Anterior cingulate cortex (tissue), 58 donors: ENCODE measurements at places on chromosomes 11 and 22.

DNA sequence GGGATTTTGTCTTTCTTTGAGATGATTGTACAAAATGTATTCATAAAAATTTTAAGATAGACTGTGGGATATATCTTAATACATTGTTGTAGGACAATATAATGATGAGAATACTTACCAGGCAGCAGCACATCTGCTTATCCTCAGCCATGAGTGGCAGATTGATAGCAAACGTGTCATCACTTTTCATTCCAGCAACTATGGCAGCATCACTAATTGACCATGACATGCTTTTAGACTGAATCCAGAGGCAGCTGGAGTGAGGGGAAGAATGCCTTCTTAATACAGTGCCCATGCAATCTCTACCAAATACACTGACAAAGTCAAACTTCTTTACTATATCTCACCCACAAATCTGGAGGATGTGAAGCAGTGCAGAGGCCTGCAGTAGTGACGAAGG is 755.2 kb upstream of the RAG2 start:
- no peak for DNase-seq

GRCh38 chr11:59266491-59266890 is 53.8 kb upstream of the MPEG1 start:
- DNase-seq = no peak

- no peak for DNase-seq
Observed at GRCh38 chr11:115552151-115552772, 48.0 kb upstream of the CADM1 start.

GRCh38 chr11:75597636-75598035 is 35.6 kb downstream of the SERPINH1 start:
- no peak for DNase-seq

DNA sequence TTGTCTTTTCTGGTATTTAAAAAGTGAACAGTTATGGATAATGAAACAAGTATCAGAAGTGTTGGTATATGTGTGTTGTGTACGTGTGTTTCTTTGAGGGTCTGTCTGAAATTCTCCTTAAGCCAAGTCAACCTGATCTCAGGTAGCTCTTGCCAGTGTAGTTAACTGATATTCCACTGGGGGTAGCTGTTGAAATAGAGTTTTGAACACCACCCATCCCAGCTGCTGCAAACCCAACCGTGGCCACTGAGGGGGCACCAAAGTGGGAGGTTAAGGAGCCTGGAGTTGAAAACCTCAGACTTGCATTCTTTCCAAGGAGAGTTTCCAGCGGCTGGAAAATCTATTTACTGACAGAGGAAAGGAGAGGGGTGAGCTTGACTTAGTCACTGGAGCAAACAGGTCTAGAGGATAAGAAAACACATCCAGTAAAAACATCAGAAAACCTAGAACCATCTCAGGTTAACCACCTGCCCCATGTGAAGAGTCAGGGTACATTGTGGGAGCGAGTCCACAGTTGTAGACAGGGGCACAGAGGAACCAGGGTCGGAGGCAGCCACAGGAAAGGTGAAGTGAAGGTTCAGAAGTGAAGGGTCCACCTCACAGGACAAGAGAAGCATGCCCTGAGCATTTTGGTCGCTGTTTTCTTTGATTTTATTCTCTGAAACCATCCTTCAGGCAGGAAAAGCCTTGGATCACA is 8.8 kb upstream of the CUL5 start:
- DNase-seq = no peak

GRCh38 chr22:37253126-37253660 is 9.1 kb upstream of the RAC2 start:
- no peak for DNase-seq

- DNase-seq = no peak
Observed at GRCh38 chr11:133840479-133840941, 4.8 kb downstream of the SPATA19 start.

GRCh38 chr11:132032555-132032954 is 662.1 kb downstream of the NTM start:
- DNase-seq = no peak

DNA sequence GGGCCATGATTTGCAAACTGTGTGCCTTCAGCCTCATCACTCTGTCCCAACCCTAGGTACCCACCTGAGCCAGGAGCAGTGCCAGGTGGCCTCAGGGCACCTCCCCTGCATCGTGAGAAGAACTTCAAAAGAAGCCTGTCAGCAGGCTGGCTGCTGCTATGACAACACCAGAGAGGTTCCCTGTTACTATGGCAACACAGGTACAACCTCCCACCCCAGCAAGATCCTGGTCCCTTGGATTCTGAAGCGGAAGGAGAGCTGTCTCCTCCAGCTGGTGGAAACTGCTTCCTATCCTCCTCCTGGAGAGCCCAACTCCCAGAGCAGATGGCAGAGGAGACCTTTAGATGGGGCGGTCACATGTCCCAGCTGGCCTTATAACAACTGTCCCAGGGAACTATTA is 2.9 kb downstream of the ZP1 start:
- DNase-seq = no peak

- DNase-seq = peak; percentile 87
Observed at GRCh38 chr11:112881461-112881860, 79.8 kb upstream of the NCAM1 start.

DNA sequence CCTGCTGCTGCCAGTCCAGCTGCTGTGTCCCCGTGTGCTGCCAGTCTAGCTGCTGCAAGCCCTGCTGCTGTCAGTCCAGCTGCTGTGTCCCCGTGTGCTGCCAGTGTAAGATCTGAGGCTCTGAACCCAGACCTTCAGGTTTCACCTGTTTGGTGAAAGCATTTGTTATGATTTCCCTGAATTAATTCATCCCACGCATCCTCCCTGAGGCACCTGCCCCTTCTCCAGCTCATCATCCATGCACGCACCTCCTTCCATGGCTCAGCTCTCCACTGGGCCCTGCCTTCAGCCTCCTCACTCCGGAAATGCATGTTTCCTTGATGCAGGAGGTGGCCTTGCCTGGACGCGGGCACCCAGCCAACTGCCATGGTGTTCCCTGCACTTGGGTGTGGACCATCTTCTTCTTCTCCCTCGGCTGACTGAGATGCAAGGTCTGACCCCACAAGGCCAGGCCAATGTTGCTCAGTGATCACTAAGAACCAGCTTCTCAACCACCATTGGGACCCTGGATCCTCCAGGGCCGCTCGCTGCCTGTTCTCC is 788 bp downstream of the KRTAP5-10 start:
- no peak for DNase-seq

GRCh38 chr11:32561835-32562234 is 21.8 kb upstream of the EIF3M start:
- DNase-seq = no peak

- no peak for DNase-seq
Observed at GRCh38 chr11:39190751-39191150, 2268.7 kb downstream of the LRRC4C start.

DNA sequence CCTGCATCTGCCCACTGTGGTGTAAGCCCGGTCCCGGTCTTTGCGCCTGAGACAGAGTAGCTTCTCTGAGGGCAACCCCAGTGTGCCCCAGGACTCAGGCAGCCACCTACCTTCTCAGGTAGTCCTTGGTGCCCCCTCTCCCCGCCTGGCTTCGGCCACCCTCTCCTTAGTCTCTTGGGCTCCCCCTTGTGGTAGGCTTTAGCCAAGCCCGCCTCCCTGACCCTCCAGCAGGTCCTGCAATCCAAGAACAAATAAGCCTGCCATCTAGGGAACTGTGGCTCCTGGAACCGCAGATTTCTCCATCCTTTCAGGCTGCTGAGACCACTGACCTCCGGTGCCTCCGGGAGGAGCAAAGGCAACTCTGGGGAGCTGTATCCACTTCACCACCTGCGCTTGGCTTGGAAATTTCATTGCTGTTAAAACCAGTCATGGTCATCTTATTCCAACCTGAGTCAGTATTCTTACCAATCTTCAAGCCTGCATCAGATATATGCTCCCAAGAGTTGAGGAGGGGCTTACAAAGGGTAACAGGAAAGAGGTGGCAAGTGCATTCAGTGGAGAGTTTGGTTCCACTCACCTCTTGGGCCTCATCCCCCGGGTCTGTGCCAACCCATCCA is 52.8 kb upstream of the TENM4 start:
- no peak for DNase-seq

DNA sequence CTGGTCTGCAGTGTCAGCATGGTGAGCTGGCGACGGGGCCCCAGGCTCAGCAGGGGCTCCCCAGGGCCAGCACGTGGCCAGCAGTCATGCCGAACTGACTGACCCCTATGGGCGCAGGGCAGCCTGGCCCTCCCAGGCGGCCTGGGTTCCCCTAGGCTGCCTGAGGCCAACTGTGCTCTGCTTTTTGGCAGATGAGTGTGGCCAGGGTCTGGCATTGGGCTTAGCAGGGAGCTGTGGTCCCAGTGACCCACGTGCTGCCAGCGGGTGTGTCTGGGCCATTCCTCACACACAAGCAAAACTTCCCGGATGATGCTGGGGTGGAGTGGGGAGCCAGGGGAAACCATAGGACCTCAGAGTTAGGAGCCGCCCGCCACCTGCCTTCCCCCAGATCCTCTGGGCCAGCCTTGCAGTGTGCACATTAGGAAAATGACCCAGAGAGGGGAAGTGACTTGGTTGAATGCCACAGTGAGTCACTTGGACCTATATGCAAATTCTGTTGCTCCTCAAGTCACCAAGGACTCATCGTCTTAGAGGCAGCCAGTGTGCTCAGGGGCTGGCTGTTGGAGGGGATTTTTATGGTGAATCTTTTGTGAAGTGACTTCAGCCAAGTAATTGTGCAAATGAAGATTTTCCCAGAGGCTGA is 6.5 kb downstream of the ADORA2A start:
- DNase-seq = no peak

- DNase-seq = peak; percentile 56
Observed at GRCh38 chr11:118924591-118925585, 838 bp downstream of the BCL9L start.

GRCh38 chr11:123152951-123153350 is 42.1 kb downstream of the CLMP start:
- no peak for DNase-seq

DNA sequence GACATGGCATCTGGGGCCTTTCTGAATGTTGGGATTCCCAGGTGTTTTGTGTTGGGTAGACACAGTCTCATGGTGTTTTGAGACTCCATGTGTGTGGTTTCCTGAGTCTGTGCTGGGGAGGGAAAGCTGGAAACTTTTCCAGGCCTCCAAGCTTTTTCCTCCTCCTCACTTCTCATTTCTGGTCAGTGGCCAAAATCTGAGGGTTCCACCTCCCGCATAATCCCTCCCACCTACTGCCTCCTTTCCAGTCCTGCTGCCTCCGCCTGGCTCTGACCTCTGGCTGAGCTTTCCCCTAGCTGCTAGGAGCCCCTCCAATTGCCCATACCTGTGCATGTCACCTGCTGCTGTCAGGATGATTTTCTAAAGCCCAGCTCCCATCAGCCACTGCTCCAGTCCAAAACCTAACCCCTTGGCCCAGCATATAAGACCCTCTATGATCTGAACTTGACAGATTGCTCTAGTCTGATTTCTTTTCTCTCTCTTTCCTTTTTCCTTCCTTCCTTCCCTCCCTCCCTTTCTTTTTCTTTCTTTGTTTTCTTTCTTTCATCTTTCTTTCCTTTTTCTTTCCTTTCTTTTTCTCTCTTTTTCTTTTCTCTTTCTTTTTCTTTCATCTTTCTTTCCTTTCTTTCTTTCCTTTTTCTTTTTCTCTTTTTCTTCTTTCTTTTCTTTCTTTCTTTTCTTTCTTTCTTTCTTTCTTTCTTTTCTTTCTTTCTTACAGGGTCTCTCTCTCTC is 51.4 kb upstream of the NECTIN1 start:
- no peak for DNase-seq

GRCh38 chr11:65599216-65599954 is 3.8 kb upstream of the KCNK7 start:
- no peak for DNase-seq

DNA sequence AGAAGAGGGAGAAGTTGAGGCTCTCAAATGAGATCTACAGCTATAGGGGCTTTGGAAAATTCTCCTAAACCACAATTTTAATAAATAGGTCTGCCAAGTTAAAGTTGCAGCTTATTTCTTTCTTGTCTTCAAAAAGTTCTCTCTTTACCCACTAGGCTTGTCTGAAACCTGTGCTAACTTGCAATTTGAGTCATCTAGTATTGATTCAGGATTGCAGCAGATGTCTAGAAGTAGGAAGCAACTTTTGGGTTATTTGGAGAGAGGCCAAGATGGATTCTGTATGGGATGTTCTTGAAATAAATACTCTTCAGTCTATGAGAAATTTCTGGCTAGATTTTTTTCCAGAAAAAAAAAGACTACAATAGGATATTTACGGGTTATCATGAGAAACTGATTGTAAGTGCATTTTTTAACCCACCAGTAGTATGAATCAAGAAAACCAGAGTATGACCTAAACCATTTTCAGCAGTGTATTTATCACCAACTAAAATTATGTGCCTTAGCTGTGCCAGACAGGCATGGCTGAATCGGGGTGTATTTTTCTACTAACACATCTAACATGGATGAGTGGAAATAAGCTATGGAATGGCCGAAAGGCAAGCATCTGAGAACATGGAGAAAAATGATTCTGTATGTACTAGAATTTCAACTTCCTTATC is 4.9 kb upstream of the RAB38 start:
- no peak for DNase-seq

DNA sequence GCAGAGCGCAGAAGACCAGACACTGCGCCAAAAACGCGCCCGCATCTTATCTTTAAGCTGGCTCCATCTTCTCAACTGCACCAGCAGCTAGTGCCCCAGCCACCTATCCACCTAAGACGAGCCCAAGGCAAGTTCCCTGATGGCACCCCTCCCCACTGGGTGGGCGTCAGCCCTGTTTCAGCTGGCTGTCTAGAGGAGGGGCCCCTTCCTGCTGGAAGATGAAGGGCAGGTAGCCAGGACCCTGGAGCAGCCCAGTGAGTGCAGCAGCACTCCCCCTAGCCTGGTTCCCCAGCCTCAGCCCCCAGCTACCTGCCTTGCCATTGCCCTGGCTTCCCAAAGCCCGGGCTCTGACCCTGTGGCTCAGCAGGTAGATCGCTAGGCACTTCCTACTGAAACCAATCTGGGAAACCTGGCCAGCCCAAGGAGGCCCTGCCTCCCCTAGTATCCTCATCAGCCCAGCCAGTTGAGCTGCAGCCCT is 28.3 kb downstream of the ARVCF start:
- no peak for DNase-seq

DNA sequence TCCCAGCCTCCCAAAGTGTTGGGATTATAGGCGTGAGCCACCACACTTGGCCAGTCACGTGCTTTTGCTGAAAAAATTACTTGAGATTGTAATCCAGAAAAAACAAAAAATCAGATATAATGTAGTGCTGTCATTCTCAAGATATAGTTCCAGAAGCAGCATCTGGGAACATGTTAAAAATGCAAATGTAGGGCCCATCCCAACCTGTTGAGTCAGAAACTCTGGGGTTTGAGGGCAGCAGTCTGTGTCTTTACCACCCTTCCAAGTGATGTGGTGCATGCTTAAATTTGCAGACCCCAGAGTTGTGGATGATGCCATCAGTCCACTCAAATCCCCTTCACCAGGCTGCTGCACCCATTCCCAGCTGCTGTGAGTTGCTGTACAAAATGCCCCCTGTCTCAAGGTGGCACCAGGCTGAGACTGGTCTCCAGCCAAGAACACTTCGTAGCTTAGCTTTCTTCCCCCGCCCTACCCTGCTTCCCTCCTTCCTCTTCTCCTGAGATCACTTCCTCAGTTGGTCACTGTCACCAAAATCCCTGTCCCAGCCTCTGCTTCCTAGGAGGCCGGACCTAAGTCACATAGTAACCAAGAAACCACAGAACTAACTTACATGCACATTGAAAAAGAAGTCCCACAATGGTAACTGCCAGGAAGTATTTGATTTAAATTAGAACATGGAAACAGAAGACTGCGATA is 18.2 kb upstream of the ARRB1 start:
- DNase-seq = no peak
